ENCODE measurements at places on chromosomes 2 and 18. TPM values are rescaled to one million over a fixed set of nuclear protein-coding genes. Genes with fewer than 3 reads are reported as not detected.

DNA sequence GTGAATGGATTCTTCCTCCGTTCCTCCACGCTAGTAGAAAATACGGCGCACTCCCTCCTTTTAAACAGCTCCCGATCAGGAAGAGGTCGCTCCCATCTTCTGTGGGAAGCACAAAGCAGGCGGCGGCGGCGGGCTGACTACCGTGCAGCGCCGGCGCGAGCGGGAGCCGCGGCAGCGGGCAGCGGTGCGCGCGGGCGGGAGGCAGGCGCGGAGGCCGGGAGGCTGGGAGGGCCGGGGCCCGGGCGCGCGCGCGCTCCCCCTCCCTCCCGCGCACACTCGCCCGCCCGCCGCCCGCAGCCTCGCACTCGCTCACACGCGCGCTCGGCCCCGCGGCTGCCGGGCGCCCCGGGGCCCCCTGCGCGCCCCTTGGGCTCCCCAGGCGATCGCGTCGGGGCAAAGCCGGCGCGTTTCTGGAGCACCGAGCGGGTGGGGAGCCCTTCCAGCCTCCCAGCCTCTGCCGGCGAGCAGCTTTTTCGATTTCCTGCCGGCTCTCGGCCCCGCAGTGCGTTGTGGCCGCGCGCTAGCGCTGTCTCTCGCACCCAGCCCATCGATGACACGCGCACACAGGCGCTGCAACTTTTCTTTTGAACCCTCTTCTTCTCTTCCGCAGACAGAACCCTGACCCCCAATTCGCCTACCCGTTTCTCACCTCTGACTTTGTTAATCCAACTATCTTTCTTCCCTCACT lies at the start of gene SLC8A1:
SLC8A1 (minus strand) TSS at position 173 of the 688 bp plus-strand sequence.
- DNase-seq: peak; percentile 52

- no peak for DNase-seq
Observed at GRCh38 chr2:19419211-19419880, 60.9 kb upstream of the OSR1 start.

- DNase-seq: no peak
Observed at GRCh38 chr2:88829607-88830463, 138.4 kb downstream of the RPIA start.

DNA sequence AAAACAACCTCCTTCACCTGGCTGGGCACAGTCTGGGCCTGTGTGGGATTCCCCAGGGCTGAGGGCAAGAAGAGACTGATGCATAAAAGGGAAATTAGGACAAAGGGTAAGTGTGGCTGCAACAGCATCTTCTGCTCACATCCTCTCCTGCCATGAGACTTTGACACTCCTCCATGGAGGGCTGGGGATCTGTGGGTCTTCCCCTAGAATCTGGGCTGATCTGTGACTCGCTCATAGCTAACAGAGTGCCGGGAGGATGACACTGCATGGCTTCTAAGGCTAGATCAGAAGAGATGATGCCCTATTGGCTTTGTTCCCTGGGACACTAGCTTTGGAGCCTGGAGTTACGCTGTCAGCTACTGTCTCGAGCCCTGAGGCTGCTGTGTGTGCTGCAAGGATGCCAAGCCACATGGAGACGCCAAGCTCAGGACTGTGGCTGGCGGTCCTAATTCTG lies 24.3 kb downstream of the MOCOS start:
- no peak for DNase-seq

DNA sequence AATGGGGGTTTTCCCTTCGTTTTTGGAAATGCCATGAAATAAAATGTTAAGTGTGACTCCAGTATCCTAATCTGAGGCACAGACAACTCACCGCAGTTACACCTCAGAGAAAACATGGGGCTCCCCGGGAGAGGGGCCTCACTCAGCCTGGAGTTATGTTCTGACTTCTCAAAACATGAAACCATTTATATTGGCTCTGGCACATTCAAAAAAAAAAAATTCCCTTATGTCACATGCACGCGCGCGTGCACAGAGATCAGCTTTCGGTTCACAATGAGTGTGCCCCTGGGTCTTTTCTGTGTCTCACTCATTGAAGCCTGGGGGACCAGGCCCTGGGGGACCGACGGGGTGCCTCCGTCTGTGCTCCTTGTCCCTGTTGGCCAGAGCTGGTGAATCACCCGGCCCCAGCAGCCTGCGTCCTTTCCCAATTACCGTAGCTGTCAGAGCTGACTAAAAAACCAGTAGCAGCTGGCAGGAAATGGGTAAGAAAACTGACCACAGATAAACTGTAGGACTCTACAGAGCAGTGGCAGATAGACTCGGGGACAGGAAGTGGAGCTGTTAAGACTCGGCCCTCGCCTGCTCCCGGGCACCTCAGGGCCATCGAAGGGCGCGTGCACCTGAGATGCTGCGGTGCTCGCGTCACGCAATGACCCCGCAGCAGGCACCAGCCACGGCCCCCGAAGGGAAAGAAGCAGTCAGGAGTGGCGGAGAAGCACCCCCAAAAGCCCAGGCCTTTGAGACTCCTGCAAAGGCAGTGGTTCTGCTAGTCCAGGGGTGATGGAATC lies 138.3 kb upstream of the ID2 start:
- DNase-seq: peak; percentile 47

GRCh38 chr2:8567469-8568260 lies 114.2 kb upstream of the ID2 start:
- DNase-seq: peak; percentile 6

GRCh38 chr2:239802185-239802649 lies 222.9 kb downstream of the NDUFA10 start:
- no peak for DNase-seq

- DNase-seq: no peak
Observed at GRCh38 chr2:223797811-223798721, 39.3 kb downstream of the AP1S3 start.

- DNase-seq: no peak
Observed at GRCh38 chr18:53764086-53764485, 460.4 kb downstream of the MBD2 start.

GRCh38 chr2:153971855-153972254 lies 100.1 kb downstream of the GALNT13 start:
- no peak for DNase-seq

DNA sequence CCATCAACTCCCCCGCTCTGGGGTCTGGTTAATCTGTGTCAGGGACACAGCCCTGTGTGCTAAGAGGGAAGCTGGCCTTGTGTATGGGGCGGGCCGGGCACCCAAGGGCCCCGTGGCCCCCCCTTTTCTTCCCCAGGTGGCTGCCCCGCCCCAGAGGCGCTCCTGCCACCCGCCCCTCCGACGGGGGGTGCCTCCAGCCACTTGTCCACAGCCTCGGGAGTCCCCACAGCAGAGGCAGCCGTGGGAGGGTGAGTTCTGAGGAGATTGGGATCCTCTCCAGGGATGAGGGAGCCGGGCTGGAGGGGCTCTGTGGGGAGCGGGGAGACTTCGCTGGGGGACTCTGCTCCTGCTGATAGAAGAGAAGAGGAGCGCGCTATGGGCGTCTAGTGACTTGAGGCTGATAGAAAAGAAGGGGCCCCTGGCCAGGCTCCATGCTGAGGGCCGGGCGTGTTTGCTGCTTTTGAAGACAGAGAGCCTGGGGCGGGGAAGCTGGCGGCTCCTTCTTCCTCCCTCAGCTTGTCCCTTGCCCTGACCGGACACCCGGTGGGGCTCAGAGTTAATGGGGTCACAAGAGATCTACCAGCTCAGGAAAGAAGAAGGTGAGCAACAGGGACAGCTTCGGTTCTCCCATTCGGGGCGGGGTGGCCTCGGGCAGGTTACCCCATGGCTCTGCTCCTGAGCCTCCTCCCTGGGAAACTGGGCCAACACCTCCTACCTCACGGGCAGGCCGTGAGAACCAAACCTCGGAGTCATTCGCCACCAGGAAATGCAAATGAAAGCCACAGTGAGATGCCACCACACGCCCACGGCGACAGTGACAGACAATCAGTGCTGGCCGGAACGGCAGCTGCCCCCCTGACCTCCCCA lies 89.4 kb upstream of the TAF1B start:
- DNase-seq: no peak

DNA sequence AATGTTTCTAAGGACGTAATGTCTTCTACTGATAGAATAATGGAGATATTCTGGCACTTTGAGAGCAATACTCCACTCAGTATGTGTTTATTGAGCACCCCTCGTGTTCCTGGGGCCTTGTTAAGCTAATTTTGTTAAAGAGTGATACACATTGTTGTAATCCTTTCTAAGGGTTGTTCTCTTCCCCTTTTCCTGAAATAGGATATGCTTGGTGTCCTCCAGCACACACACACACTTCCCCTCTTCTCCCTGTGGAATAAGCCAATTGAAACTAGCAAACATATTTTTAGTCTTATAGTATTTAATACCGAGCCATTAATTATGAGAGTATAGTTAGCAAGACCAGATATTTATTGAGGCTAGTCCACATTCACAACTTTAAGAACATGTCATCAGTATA lies 114.1 kb downstream of the CRIM1 start:
- DNase-seq: no peak

GRCh38 chr2:233060980-233061590 lies 943 bp downstream of the INPP5D start:
- no peak for DNase-seq

GRCh38 chr2:46984642-46985476 lies 69.3 kb upstream of the MCFD2 start:
- peak; percentile 77 for DNase-seq

DNA sequence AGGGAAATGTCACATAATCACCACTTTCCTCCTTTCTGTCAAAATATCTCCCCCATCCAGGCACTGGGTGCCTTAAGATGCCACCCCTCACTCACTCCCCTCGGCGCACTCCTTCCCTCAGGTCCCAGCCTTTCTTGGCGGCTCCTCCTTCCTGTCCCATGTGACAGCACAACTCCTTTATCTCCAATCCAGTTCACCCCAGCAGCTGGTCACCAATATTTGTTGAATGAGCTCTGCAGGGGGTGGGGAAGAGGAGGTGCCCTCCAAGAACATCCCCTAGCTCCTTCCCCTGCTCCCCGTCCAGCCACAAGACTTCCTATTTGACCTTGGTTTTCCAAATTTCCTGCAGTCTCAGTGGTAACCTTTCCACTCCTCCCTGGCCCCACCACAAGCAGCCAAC lies 31.6 kb upstream of the ID2 start:
- no peak for DNase-seq

CDCA7 gene
- 0.83 TPM for total RNA-seq

ANKRD29 gene
- total RNA-seq: 5.4 TPM

SPATA3 gene
- total RNA-seq: not detected

SH2D6 gene
- not detected for total RNA-seq

SAG gene
- not detected for total RNA-seq

RNF152 gene
- total RNA-seq: 10.5 TPM
